ENCODE measurements at places on chromosomes 1 and 21. TPM values are rescaled to one million over a fixed set of nuclear protein-coding genes. Genes with fewer than 3 reads are reported as not detected.
A peak's percentile ranks its signal among the peaks of the same experiment; 100 is the strongest.

Gene TESK2
- 3.7 TPM for total RNA-seq

- no peak for DNase-seq
Observed at GRCh38 chr1:72847651-72848050, 565.3 kb upstream of the NEGR1 start.

Gene CACNA1S
- total RNA-seq: not detected

GRCh38 chr1:63775418-63776127 lies 1.8 kb downstream of the ROR1 start:
- DNase-seq: no peak

DNA sequence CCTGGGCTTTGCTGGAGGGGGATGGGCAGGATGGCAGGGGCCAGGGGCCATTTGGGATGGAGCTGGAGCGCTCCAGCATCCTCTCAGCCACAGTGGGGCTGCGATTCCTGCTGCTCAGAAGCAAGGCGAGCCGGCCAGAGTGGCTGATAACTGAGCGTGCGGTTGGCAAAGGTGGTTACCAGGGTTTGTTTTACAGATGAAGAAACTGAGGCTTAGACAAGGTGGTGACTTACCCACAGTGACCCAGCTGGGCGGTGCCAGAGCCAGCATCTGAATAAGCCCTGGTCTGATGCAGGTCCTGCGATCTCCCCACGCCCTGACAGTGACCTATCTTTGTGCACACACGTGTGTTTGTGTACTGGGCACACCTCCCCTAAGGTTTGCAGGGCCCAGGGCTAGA lies 5.9 kb upstream of the PRXL2B start:
- DNase-seq: no peak

GRCh38 chr1:93124556-93125355 lies 45.7 kb downstream of the MTF2 start:
- DNase-seq: no peak

Gene F13B
- total RNA-seq: not detected

- DNase-seq: no peak
Observed at GRCh38 chr1:41917076-41917475, 1.6 kb downstream of the HIVEP3 start.

GRCh38 chr1:170126696-170127095 lies 19.1 kb upstream of the NTMT2 start:
- DNase-seq: no peak

DNA sequence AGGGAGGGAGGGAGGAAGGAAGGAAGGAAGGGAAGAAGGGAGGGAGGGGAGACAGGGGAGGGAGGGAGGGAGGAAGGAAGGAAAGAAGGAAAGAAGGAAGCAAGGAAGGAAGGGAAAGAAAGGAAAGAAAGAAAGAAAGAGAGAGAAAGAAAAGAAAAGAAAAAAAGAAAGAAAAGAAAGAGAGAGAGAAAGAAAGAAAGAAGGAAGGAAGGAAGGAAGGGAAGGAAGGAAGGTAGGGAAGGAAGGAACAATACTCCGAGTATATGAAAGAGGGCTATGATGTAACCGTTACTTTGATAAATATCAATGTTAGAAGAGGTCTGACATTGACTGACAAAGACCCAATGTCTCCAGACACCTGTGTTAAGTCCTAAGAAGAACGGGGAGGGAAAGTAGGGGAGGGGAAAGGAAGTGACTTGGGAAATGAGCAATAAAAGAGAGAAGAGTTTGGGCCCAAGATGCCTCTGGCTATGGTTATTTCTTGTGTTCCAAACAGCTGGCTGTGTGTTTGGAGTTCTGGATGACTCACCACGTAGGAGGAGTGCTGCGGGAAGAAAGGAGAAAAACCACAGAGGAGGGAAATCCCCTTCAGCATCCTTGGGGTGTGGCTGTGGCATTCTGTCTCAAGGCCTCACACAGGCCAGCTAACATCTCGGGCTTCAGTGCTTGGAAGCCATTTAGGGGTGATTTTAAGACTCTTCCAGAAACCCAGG lies 37.0 kb upstream of the RXRG start:
- peak; percentile 21 for DNase-seq

DNA sequence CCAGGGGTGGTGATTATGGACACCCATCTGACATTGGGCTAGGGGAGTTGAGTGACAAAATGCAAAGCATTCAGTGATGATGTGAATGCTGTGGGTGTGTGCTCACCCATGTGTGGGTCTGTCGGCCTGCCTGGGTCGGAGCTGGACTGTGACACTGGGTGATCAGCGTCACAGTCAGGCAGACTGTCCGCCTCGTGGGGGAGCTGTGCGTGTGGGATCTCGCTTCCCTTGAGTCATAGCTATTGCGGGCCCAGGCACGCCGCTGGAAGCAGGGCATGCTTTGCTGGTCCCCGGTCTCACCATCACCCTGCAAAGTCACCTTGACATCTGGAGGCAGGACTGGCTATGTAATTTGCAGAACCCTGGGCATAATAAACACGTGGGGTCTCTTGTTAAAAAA lies 156.9 kb upstream of the IGSF21 start:
- DNase-seq: no peak

DNA sequence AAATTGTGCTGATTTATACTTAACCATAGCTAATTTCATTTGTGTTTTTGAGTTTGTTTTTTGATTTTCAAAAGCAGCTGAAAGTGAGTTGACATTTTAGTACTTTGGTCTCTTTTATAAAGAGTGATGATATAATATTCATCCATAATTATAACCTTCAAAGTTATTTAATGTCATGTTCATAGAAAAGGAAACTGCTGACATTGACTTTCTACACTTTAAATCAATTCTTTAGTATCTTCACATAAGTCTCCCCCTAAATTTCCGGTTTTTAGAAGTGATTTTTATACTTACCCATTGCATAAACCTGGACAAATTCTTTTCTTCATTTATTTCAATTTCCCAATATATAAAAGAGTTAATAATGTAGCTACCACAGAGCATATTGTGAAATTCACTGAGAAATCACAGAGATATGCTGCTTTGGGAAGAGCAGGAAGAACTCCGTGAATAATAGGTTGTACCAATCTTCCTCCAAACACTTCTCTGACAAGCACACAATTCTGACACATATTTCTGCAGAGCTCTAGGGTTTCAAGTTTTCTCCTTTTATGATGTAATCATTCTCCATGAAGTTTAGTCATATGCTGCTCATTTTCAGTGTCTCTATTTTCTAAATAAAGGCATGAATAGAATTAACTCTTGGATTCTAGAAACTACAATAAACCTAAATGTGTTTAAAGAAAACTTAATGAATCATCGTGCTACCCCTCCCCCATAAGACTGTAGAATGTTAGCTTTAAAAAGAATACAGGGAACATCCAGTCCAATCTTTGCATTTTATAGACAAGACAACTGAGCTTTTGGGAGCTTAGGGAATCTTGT lies 25.6 kb upstream of the CDC42BPA start:
- DNase-seq: no peak

Gene KRTAP11-1
- not detected for total RNA-seq

Gene NFIA
- 1.9 TPM for total RNA-seq

Gene AZIN2
- 2.5 TPM for total RNA-seq

- no peak for DNase-seq
Observed at GRCh38 chr1:98188774-98189173, 267.9 kb upstream of the DPYD start.

Gene MYOC
- not detected for total RNA-seq

- no peak for DNase-seq
Observed at GRCh38 chr1:81840805-81841204, 40.1 kb downstream of the ADGRL2 start.

GRCh38 chr21:21028275-21028820 lies 30.1 kb downstream of the NCAM2 start:
- DNase-seq: no peak

GRCh38 chr1:175133673-175134435 lies 58.7 kb downstream of the KIAA0040 start:
- peak; percentile 15 for DNase-seq
